ENCODE measurements at places on chromosomes 2 and 18.
A peak's percentile ranks its signal among the peaks of the same experiment; 100 is the strongest.

DNA sequence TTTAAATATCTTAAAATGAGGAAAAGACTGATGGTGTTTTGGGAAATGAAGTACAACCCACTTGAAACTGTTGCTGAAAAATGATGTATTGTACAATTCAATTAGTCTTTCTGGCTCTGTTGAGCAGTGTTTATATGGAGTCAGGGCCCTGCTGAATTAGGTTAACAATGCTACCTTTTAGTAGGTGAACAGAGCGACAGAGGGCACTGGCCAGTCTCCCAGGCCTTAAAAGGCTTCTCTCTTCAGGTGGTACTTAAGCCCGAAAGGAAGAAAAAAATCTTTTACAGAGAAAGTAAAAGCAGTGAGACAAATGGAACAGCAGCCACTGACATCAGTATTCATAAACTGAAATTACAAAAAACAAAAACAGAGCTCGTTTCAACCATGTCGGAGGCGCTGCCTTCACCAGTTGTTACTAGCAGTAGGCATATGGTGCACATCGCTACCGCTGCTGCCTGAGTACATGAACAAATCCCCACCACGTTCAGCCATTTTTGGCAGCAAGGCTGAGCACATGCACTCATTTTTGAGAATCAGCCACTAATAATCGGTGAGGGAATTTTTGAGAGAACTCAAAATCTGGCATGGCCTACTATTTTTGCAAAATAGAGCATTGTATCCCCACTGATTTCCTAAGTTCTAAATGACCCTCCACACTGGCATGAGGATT, 91.8 kb downstream of the PLEKHM3 start:
- DNase-seq, result no peak

DNA sequence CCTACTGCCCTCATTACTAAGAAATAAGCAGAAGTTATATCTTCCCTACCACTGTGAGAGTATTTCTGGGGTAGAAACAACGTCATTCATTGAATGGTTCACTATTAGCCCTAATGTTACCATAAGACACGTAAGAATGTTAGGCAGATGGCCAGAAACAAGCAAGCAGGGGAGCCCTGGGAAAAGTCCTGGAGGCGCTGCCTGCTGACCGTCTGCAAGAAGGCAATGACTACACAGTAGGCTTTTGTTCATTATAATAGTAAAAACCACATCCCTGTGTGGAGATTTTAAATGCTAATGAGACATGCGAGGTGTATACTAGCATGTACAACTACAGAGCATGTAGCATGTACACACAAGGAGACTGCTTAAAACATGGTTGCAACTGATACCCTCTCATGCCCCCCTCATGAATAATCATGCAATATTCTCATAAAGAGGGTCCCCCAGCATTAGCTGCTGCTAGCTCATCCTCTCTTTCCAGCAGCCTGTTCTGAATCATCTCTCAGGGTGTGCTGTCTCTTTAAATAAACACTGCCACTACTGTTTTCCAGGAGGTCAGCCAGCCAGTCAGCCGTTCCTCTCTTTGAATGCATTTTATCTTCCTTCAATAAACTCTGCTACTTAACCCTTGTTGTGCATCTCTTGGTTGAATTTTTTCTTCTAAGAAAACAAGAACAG, 23.6 kb downstream of the SUCLG1 start:
- no peak for DNase-seq

DNA sequence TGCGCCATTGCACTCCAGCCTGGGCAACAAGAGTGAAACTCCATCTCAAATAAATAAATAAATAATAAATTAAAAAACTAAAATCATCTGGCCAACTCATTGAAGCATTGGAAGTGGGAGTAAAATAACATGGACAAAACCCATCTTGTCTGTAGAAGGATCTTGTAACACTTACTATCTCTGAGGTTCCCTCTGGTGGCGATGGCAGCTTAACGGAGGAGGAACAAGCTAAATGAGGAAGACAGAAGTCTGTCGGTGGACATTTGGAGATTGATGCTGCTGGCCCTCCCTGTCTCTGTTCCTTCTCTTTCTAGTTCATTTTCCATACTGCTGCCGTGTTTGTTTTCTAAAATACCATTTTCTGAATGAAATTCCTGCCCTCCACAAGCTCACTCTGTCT, 43.4 kb downstream of the ZCCHC2 start:
- no peak for DNase-seq

DNA sequence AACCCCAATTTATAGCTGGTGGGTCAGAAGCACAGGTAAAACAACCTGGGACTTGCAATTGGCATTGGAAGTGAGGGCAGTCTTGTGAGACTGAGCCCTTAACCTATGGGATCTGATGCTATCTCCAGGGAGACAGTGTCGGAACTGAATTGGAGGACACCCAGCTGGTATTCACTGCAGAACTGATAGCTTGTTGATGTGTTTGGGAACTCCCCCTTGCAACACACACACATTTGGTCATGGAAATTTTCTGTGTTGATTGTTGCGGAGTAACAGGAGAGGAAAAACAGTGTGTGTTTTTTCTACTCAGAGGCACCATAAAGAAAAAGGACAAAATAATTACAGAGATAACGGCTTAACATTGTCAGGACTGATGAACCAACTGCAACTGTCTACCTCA, 16.1 kb downstream of the TPGS2 start:
- DNase-seq, result no peak

DNA sequence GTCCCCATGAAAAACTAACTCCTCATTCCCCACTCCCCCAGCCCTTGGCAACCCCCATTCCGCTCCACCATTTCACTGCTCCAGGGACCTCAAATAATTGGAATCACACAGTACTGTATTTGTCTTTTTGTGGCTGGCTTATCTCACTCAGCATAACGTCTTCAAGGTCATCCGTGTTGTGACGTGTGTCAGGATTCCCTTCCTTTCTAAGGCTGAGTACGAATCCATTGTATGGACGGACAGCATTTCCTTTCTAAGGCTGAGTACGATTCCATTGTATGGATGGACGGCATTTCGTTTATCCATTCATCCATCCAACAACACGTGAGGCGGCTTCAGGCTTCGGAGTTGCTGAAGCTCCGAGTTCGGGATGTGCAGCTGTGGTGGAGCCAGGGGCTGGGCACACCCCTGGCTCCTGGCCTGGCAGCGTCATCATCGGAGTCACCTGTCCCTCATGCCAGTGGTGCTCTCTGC, 1.2 kb upstream of the ASB1 start:
- DNase-seq, result no peak

DNA sequence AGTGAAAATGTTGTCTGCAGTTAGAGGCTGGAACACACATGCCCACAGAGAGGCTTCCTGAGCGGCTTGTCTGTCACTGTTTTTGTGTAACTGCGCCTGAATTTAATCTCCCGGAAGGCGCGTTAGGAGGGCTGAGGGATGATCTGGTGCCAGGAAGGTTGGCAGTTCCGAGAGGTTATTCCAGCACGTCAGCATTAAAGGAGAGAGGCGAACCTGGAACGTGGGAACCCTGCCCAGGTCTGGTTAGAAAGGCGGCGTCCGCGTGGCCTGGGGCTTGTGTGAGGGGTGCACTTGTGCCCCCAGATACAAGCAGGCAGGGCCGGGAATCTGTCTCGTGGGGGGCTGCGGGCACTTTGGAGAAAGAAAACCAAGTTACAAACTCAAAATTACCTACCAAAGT, 75.3 kb downstream of the NFATC1 start:
- no peak for DNase-seq

DNA sequence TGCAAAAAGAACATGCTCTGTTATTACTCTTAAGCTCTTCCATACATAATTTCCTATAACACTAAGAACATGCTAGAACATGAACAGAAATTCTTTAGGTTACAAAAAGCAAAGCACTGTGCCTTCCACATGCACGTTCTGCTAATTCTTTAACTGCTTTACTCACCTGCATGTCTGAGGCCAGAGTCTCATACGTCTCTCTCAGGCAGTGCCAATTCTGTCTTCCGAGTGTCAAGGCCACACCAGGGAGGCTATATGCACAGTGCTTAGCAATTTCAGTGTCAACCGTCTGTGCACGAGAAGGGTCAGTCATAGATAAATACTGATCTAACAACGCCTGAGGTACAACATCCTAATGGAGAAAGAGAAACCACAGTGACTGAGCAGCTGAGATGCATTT, 55.1 kb downstream of the PPP4R1 start:
- no peak for DNase-seq

- no peak for DNase-seq
These were observed 86.8 kb downstream of the GPD2 start for GRCh38 chr2:156522864-156523440.

DNA sequence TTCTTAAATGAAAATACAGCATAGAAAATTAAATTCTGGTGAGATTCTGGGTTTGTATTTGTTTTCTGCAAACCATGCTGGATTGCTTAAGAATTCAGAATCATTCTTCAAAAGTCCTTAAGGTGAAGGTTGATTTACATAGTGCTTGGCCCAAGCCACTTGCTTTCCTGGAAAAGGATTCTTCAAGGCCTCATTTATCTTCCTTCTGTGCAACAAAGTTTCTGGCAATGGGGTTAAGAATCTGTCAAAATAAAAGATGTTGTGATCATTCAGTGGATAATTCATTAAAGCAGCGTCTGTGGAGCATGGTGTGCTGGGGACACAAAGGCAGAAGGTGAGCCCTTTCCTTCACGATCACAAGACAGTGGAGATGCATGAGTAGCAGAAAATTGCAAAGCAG, 351.9 kb downstream of the GALR1 start:
- no peak for DNase-seq

- no peak for DNase-seq
These were observed 141.1 kb downstream of the DOCK10 start for GRCh38 chr2:224901121-224901676.

- DNase-seq, result peak; percentile 57
These were observed 164.3 kb downstream of the BCL2 start for GRCh38 chr18:63155169-63155852.

GRCh38 chr2:226799211-226799975, at the start of gene IRS1:
TSS of gene IRS1 (minus strand) at chr2:226799820. CDS start at chr2:226798738, 1,082 bp downstream.
- no peak for DNase-seq

DNA sequence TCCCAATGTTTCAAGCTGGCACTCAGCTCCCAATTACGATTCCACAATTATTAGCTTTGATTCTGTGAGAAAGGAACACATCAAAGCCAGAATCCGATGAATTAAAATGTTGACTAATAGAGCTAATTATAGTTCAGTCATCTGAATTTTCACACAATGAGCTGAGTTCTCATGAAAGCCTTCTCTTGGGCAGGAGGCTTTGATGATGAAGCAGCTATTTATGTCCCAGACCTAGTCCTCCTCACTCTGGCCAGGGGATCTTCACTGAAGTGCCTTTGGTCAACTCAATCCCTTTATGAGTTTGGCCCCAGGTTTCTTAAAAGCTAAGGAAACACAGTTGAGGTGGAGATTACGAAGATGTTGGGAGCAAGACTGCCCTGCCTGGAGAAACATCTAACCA, 74.7 kb upstream of the PPM1B start:
- no peak for DNase-seq

DNA sequence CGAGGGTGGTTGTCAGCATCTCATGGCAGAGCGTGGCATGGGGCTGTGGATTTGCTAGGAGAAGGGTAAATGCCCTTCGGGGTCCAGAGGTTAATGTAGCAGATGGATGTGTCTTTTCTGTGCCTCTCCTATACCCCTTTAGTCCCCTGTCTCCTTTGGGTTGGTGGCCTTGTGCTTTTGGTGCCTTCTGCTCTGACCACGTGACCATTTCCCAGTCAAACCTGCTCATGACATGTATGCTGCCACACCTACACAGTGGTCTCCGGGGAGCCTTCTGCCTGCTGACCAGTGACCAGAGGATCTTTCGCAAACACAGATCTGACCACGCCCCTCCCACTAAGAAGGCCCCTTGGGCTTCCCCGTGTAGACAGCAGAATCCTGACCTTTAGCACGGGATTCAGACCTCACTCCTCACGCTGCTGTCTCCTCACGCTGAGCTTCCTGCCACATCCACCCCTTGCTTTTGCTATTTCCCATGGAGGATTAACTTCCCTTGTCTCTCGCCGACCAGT, 116.2 kb downstream of the ACOXL start:
- no peak for DNase-seq

DNA sequence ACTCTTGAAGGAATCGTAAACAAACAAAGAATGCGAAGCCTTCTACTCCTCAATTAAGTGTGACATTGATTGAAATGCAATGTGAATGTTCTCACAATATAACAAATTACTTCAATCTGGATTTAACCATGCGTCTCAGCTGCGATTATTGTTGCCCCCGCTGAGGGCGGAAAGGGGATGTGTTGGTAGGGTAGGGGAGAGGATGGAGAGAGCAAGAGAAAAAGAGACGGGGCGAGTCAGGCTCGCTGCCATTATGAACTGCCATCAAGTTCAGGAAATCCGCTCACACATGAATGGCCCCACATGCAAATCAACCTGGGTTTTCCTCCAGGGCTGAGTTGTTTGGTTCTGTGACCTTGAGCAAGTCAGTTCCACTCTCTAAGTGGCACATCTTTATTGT, 129.8 kb downstream of the PXDN start:
- no peak for DNase-seq

DNA sequence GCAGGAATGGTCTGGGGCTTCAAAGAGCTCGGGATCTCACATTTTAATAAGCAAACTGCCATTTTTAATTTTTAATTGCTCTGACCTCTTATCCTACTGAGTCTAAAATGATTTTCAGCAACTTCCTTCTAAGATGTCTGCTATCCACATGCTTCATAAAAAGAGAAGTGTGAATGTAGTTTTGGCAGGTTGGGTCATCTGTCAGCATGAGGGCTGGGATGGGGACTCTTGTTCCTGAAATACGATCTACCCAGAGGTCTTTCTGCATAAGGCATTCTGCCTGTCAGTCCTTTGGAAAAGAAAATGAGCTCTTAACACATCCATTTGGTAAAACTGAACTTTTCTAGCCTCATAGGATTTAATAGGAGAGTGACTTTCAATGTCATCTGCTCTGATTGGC, 252.8 kb upstream of the APCDD1 start:
- DNase-seq, result no peak

GRCh38 chr2:64730551-64731262, 77.0 kb upstream of the SERTAD2 start:
- no peak for DNase-seq

All from stimulated activated CD8-positive, alpha-beta memory T cell treated with anti-CD3 and anti-CD28 coated beads, Interleukin-2, amount 100 ng/mL, for 1 hour (primary cell).